ENCODE measurements at places on chromosomes 6 and 20.
A peak's percentile ranks its signal among the peaks of the same experiment; 100 is the strongest.

DNA sequence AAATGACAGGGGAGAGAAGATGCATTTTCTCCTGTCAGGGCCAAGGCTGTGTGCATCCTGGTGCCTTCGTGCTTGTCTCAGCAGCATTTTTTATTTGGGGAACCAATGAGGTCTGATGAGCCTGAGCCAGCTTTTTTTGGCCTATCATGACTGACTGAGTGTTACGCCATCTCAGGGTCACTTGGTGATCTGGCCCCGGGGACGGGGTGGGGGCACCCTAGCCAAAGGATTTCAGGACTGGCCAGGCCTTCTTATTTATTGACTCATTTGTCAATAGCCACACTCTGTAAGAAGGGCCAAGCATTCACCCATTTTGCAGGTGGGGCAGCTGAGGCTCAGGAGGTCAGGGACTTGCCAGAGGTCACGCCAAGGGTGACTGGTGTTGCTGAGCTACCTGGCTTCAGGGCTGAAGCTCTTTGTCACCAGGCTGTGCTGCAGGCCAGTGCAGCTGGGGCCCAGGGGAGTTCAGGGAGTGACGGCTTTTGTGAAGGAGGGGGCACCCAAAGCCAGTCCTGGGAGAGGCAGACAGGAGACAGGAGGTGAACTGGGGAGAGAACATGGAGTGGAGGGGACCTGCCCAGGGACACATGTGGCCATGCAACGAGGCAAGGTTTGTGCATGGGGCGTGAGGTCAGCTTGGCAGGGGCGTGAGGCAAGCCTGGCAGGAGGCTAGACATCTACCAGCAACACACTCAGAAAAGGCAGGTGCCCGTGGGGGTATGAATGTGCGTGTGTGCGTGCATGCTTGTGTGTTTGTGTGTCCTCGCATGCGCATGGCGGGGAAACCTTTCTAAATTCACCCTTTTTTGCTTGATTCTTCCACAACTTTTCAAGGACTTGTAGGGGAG is 31.1 kb downstream of the VSTM2L start:
- DNase-seq = no peak

DNA sequence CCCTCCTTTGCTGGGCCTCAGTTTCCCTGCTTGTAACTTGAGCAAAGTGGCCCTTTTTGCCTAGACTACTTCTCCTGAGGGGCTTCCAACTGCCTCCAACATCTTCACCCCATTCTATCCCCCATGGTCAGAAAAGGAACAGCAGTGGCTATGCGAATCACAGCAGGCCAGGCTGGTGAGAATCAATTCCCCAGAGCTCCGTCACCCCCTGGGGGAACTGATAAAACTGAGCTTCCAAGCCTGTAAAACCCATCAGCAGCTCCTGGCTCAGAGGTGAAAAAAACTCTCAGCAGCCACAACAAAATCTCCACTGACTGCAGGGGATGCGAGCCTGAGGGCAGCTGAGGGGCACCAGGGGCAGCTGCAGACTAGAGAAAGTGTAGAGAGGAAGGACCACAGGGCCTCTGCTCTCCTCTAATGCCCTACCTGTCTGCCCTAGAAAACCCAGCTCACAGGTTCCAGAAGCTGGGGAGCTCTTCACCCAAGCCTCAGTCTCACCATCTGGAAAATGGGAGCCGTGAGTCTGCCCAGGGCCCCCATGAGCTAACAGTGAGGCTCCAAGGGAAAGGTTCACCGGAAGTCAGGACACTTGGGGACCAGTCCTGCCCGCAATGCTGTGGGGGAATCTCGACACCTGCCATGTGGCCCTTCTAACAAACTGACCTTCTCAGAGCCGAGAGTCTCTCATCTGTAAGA is 120.6 kb downstream of the GRM4 start:
- DNase-seq = no peak

DNA sequence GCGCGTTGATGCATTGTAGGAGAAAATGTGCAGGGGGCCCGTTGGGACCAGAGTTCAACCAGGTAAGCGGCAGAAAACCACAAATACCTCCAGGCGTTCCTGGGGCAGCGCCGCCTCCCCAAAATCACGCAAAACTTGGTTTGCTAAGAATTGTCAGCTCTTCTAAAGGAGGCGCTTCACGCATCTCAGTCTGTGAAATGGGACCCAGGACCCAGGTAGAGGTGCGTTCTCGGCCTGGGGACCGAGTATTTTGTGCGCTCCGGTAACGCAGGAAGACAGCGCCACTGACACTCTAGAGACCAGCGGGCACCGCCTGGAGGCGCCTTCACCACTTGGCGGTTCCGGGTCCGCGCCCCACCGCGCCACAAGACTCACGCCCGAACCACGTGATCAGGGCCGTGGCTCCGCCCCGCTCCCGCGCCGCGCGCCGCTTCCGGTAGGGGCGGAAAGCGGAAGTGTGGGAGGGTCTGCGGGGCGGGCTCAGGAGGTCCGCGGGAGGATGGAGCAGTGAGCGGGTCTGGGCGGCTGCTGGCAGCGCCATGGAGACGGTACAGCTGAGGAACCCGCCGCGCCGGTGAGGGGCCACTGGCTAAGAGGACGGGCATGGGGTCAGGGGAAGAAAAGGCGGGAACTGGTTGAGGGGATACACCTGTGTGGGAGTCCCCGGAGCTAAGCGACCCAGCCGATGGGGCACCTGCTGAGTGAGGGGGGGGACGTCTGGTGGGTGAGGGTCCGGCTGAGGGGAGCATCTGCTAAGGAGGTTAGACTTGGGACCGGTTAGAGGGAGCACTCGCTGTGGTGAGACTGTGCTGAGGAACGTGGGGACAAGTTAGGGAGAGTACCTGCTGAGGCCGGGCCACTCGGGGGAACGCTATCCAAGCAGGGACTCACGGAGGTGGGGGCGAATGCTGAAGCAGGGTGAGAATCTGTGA is at the start of gene STK4:
Gene STK4 (plus strand): TSS at position 483 of the 932 bp plus-strand sequence. CDS start 57 bp downstream, at position 540.
- DNase-seq = no peak

DNA sequence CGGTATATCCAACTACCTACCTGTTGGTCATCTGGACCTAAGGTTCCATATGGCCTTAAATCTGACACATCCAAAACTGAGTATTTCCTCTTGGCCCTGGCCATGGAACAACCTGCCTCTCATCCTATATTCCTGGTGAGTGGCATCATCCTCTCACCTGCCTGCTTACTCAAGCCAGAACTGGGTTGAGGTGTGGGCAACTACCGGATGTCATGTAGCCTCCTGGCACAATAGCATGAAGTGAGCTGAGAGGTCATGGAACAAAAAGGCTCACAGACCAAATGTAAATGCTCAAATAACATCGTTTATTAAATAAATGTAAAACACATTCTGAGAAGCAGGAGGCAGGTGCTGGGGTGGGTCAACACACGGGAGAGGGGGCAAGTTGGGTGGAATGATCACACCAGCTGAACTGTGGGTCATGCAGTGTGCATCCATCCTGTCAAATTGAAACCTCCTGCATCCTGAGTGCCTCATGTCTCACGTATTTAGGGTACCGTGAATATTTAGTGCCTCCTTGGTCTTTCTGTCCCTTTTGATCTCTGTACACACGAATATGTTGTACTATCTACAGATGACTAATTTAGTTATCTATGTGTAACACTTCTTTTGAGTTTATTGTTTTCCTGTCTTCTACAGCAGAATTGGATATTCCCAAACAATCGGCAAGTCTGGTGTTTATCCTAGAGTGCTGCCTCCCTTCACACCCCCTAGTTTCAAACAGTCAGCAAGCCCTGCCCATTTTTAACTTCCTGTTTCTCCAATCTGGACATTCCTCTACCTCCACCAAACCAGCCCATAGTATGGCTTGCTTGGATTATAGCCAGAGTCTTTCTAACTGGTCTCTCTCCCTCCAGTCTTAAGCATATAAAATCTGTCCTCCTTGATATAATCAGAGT is 7.9 kb upstream of the POU5F1 start:
- DNase-seq = no peak

DNA sequence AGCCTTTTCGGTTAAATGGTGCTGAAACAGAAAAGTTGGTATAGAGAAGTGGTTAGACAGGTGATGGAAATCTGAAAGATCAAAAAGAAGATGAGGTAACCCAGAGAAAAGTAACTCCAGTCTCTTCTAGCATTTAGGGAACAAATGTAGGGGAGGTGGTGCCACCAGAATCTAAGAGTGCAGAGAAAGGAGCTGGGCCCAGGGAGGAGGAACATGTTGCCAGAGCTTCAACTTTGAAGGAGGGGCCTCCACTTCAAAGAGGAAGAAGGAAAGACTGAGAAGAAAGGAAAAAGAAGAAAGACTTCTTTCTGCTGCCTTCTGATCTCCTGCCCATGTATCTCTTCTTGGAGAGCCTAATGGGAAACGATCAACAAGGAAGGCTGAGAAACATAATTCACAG is 23.5 kb upstream of the ATRN start:
- DNase-seq = no peak

- DNase-seq = no peak
These were observed 23.1 kb upstream of the PREX1 start for GRCh38 chr20:48850977-48851299.

DNA sequence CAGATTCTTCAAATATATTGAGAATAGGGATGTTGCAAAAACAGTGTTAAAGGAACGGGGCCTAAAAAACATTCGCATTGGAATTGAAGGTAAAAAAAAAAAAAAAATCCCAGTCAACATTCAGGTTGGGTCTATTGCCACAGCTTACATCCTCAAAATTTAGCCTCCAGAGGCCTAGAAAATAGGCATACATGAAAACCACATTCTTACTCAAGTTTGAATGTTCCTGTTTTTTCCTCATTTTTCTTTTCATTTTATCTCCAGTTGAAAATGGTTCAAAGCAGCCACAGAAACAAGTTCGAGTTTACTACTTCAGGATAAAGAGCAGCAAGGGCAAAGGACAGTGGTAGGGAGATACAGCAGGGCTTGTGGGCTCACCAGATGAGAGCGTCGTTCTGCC is 41.9 kb downstream of the KCTD20 start:
- DNase-seq = no peak

DNA sequence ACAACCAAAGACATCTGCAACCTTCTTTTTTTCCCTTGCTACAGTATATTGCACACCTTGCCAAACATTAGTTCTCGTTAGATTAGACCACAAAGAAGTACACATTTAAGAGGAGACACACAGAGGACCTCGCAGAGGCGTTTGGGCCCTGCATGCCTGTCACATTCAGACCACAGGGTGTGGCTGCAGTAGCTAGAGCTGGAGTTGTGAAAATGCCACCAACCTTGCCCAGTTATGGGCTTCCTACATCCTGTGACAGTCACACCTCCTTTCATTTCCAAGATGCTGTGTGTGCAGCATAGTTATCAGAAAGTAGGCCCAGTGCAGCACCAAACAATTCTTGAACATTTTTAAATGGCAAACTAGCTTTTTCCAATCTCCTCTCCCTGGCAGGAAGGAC is 2.4 kb downstream of the SYNE1 start:
- no peak for DNase-seq

- no peak for DNase-seq
These were observed 64.4 kb upstream of the NOX3 start for GRCh38 chr6:155520078-155520477.

- DNase-seq = no peak
These were observed 332.4 kb downstream of the HACE1 start for GRCh38 chr6:104527311-104527710.

- no peak for DNase-seq
These were observed 301.1 kb upstream of the QKI start for GRCh38 chr6:163113358-163113962.

- no peak for DNase-seq
These were observed 66.8 kb upstream of the AFDN start for GRCh38 chr6:167759912-167760311.

DNA sequence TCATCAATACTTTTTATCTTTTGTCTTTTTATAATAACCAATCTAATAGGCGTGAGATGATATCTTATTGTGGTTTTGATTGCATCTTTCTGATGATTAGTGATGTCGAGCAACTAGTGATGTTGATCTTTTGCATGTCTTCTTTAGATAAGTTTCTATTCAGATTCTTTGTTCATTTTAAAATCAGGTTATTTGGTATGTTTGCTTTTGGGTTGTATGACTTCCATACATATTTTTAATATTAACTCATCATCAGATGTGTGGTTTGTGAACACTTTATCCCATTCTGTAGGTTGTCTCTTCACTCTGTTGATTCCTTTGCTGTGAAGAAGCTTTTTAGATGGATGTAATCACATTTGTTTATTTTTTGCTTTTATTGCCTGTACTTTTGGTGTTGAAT is 295.8 kb downstream of the BCKDHB start:
- DNase-seq = no peak

DNA sequence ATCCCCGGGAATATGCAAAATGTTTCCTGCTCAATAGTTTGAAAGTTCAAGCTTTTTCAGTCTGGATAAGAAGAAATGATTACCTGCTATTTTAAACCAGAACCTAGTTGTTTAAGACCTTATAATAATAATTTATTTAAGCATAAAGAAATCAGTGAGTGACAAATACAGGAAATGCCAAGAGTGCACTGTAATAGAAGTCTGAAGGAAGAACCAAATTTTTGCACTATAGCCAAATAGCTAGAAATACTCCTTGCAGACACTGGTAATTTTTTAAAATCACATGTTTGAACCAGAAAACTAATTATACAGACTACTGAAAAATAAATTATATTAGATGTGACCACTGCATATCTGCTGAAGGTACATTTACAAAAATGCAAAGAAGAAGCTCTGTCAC is 93.2 kb downstream of the MMS22L start:
- peak; percentile 78 for DNase-seq

DNA sequence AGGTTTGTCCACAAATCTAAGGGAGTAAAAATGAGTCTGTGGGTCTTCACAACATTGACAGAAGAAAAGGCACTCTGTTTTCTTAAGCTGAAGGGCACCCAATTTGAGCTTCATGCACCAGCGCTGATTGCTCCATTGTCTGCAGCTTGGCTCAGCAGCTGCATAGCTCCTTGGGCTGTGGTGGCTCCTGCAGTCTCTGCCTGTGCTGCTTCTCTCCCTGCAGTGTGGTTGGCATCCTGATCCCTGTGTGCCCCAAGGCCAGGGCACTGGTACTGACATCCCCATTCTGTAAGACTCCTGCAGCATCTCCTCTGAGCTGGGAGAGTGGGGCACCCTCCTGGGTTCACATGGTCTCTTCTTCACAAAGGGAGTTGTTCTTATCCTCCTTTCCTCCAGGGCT is 83.2 kb upstream of the B3GAT2 start:
- no peak for DNase-seq

DNA sequence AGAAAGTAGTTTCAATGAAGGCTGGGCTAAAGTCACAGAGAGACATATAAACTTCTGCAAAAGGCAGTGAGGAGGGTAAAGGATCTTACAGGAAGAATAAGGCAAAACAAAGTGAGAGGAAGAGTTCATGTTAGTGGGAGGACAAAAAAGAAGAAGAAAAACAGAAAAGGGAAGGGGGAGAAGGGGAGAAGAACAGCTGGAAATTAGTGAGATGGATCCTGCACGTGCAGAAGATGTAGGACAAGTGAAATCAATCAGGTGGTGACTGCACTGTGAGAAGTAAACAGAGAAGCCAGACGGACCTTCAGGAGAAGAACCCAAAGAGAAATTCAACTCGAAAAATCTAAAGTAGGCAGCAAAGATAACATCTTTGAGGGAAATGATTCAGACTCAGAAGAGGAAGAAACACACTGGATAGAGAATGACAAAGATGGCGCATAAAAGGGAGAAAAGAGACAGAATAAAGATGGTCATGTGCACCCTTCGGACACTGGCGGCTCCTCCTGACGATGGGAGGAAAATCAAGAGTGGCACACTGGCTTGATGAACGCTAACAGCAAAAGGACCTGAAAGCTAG is 105.9 kb downstream of the MYB start:
- no peak for DNase-seq

- DNase-seq = no peak
These were observed 124.7 kb upstream of the MARCKS start for GRCh38 chr6:113732384-113732966.
